ENCODE measurements at places on chromosomes 1 and 21. TPM values are rescaled to one million over a fixed set of nuclear protein-coding genes. Genes with fewer than 3 reads are reported as not detected.
A peak's percentile ranks its signal among the peaks of the same experiment; 100 is the strongest.

GGPS1 gene
- total RNA-seq: 26.3 TPM

GRCh38 chr1:246647113-246647512, 77.1 kb upstream of the SCCPDH start:
- DNase-seq: no peak

- DNase-seq: peak; percentile 74
Observed at GRCh38 chr21:44914176-44914874, 6.4 kb downstream of the ITGB2 start.

DNA sequence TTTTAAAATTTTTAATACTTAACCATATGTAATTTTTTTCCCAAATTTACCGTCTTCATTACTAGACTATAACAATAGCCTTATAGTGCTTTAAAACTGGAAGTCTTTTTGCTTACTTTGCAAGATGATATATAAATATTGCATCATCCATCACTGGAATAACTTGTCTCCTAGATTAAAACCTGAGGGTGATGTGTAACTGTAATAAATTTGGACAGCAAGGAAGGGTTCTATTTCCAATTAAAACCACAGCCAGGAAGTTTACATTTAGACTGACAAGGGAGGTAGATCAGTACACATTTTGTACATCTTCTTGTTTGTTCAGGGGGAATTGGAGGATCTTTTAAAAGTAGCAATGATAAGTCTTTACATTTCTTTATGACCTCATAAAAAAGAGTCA, 21.9 kb downstream of the NTNG1 start:
- no peak for DNase-seq

DNA sequence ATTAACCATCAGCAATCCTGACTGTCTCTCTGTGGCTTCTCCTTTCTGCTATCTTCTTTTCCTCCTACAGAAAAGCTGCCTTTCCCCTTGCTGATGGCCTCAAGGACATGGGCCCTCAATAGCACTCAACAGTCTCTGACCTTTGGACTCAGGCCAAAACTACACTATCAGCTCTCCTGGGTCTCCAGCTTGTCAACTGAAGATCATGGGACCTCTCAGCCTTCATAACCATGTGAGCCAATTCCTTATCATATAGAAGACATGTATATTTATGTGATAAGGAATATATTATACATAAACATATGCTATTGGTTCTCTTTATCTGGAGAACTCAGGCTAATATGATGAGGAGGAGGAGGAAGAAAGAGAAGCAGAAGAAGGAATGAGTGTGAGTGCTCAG, 91.8 kb upstream of the GJB5 start:
- no peak for DNase-seq

DNA sequence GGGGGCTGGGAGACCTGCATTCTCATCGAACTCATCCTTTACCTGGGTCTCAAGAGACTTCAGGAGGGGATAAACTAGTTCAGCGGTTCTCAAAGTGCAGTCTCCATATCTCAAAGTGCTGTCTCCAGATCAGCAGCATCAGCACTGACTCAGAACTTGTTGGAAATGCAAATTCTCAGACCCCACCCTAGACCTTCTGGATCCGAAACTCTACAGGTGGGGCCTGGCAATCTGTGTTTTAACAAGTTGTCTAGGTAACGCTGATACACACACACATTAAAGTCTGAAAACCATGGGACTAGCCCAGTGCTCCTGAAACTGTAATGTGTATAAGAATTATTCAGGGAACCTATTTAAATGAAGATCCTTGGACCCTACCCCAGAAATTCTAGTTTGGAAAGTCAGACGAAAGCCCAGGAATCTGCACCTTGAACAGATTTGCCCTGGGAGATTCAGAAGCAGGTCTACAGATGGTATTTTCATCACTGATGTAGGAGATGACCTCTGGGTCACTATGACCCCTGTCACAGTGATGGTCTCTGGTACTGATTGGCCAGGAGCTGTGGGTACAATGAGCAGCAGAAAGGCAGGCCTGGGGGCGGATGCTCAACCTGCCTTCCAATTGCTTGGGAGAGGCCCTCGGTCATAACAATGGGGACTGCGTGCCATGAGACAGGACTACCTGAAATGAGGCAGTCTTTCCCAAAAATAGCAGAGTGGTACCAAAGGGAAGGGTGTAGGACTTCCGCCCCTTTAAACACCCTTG, 127.2 kb downstream of the FAM78B start:
- DNase-seq: no peak

AKR7A3 gene
- 0.29 TPM for total RNA-seq

DNA sequence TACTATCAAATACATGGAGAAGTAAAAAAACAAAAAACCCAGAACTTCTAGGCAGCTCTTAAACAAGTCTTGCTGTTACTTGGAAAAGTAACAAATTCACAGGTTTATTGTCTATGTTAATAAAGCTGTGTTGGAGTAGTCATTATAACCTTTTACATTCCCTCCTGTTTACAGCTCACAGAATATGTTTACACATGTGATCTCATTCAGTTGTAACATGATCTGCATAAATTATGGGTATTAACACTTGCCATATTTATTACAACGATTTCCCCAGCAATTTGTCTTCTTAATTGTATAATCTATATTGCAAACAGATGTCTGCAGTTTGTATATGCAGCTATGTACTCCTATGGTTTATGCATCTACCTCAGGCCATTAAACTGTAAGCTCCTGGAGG, 28.6 kb downstream of the ERG start:
- no peak for DNase-seq

GRCh38 chr1:92291372-92291999, 7.3 kb downstream of the GLMN start:
- no peak for DNase-seq

TSPAN2 gene
- 2.0 TPM for total RNA-seq

DNA sequence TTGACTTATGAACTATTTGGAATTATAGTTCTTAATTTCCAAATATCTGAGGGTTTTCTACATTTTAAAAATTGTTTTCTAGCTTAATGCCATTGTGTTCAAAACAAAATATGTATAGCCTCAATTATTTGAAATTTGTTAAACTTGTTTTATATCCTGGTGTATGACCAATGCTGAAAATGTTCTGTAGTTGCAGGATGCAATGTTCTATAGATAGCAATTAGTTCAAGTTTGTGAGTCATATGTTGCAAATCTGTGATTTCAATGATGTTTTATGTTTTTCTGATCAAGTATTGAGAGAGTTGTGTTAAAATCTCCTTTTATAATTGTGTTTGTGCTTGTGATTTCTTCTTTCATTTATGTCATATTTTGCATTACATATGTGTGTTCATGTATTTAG, 517.5 kb downstream of the ADGRL2 start:
- DNase-seq: no peak

GRCh38 chr1:222927031-222927430, 112.2 kb downstream of the DISP1 start:
- no peak for DNase-seq

MOB3C gene
- 10.3 TPM for total RNA-seq

- no peak for DNase-seq
Observed at GRCh38 chr1:113094506-113094905, 21.5 kb downstream of the LRIG2 start.

GUCA2A gene
- total RNA-seq: not detected

- no peak for DNase-seq
Observed at GRCh38 chr1:198165927-198166647, 9.3 kb downstream of the NEK7 start.

- no peak for DNase-seq
Observed at GRCh38 chr1:91397605-91398004, 7.0 kb downstream of the HFM1 start.

TBX15 gene
- total RNA-seq: not detected

DNA sequence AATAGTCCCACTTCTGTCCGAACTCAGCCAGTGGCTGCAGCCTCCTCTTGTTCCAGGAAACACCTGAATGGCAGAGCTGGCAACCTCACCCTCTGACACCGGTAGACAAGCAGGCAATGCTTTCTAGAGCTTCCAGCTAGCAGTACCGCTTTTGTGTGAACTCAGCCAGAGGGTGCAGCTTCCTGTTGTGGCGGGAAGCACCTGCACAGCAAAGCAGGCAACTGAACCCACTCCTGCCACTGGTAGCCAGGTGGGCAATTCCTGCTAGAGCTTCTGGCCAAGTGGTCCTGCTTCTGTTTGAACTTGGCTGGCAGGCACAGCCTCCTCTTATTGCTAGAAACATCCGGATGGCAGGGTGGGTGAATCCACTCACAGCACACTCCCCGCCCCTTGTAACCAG, 40.1 kb upstream of the TMPRSS15 start:
- DNase-seq: no peak

- no peak for DNase-seq
Observed at GRCh38 chr1:21126324-21126723, 50.4 kb downstream of the EIF4G3 start.

- no peak for DNase-seq
Observed at GRCh38 chr1:36238433-36238832, 14.2 kb downstream of the THRAP3 start.

SLC9C2 gene
- total RNA-seq: not detected

- no peak for DNase-seq
Observed at GRCh38 chr1:35886577-35887431, 3.8 kb downstream of the AGO1 start.

- no peak for DNase-seq
Observed at GRCh38 chr1:192559115-192560006, 16.2 kb upstream of the RGS1 start.

FAM163A gene
- total RNA-seq: not detected

MASP2 gene
- 0.20 TPM for total RNA-seq

DNA sequence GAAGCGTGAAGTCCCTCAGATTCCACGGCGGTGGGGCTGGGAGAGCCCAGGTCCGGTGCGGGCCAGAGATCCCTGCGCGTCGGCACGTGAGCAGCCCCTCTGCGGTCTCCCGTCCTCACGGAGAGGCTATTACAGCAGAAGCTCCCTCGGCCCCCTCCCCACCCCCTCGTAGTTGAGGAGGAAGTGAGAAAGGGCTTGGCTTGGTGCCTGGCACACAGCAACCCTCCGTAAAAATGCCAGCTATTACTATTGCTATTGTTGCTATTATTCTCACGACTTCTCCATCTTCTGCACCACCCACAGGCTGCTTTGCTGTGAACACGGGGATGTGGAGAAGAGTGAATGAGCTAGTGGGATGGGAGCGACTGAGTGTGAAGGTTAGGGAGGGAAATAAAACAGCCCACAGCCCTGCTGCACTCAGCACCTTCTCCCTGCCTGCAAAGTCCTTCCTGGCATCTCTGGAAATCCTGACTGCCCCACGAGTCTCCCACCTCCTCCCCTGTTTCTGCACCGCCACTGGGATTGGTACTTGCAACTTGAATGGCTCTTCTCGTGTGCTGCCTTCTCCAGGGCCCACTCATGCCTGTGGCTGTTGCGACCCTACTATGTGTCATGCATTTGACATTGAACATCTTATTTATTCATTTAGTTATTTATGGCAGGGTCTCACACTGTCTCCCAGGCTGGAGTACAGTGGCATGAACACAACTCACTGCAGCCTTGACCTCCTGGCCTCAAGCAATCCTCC, 26.6 kb downstream of the ZBTB18 start:
- no peak for DNase-seq

DNA sequence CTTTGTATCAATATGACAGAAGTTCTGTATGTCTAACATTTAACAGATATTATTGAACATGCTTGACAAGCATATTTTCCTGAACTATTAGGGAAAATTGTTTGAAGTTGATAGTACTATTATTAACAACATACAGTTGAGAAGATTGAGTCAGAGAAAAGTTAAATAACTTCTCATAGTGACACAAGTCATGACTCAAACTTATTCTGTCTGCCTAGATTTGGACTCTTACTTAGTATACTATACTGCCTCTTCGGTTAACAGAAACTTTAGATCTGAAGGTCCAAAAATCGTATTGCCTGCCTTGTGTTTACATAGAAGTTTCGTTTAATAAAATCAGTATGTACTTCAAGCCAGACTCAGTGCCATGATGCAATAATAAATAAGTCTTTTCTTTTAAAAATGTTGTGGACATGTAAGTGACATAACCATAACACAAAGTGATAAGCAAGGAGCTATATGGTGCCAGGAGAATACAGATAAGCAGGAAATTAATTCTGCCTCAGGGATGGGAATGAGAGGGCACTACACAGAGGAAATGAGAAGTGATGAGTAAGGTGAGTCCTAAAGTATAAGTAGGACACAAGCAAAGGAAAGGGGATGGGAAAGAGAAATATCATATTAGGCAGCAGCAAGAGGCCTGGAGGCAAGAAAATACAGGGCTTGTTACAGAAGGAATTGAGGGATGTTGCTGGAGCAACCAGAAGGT, 48.1 kb downstream of the LHX9 start:
- DNase-seq: no peak

- no peak for DNase-seq
Observed at GRCh38 chr1:86263101-86263500, 106.5 kb upstream of the COL24A1 start.

All from CD8-positive, alpha-beta memory T cell (primary cell).